Upper lobe of left lung (tissue), 6 donors: ENCODE measurements at places on chromosomes 2 and 18.

GRCh38 chr2:167471734-167472133, 583.5 kb downstream of the XIRP2 start:
- no peak for DNase-seq
- H3K36me3 ChIP-seq: no peaks in the 10 kb centered on the region
- H3K4me1 ChIP-seq: no peaks in the 10 kb centered on the region
- no peaks in the 10 kb centered on the region for H3K27me3 ChIP-seq
- H3K4me3 ChIP-seq: no peak overlapping the region

DNA sequence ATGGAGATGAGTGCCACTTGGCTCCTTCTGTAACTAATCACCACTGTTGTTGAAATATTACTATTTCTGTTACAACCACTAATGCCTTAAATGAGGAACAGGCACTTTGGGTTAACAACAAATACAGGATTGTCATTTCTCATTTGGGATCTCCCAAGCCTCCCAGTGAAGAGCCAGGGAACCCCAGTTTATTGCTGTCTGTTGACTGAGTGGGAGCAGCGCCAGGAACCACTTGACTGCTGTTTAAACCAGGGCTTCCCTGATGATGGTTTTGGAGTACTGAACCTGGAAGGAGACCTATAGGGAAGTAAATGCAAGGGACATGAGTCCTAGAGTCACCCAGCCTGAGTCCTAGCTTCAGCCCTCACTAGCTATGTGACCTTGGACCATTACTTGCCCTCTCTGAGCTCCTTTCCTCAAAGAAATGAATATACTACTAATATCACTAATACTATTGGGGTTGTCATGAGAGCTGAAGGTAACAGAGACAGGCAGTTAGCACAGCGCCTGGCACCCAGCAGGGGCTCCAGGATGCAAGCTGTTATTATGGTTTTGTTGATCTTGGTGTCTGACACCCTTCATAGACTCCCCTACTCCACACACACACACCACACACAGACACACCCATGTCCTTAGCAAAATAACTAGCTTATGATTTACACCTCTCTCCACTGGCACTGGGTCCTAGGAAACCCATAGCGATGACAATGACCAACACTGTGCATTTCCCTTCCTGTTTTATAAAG, 104.2 kb upstream of the FZD7 start:
- H3K4me1 ChIP-seq: no peaks in the 10 kb centered on the region
- H3K27me3 ChIP-seq: no peaks in the 10 kb centered on the region
- no peaks in the 10 kb centered on the region for H3K36me3 ChIP-seq

GRCh38 chr2:184579226-184579625, 19.1 kb upstream of the ZNF804A start:
- H3K4me3 ChIP-seq: no peak overlapping the region
- H3K4me1 ChIP-seq: no peaks in the 10 kb centered on the region
- no peak overlapping the region for H3K27ac ChIP-seq
- H3K27me3 ChIP-seq: no peaks in the 10 kb centered on the region
- DNase-seq: no peak

DNA sequence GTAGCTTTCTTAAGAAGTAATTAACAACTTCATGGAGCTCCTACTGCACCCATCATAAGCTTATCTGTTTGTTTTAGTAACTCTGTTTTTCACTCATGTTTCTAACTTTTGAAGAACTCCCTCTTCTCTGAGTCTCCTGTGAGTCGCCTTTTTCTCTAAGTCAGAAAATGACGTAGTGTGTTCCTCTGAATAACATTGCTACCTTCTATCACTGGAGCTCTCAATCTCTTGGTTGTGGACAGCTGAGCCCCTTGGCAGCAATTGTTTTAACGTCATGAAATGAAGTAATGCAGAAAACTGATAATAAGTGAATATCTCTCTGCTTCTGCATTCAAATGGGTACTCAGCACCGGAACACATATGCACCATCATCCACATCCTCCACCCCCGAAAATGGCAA, 433.3 kb upstream of the SALL3 start:
- no peak overlapping the region for H3K27ac ChIP-seq
- no peak for DNase-seq
- H3K4me3 ChIP-seq: no peak overlapping the region
- H3K36me3 ChIP-seq: no peaks in the 10 kb centered on the region
- no peaks in the 10 kb centered on the region for H3K27me3 ChIP-seq

DNA sequence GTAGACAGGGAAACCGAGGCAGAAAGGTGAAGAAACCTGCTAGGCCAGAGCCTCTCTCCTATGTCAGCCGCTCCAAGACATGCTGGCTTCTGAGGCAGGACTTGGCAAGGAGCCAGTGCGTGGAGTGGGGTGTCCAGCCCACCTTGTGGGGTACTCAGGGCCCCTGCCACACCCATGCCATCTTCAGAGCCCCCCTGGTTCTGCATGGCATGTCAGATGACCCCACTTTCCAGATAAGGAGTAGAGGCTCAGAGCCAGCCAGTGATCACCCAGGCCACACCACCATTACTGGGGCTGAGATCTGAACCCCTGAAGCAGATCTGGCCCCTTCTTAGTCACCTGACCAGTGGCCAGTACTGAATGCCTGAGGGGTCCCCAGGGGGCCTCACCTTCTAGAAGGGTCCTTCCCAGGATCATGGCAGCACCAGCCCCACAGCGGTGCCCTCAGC, 14.7 kb downstream of the CROCC2 start:
- no peak overlapping the region for H3K4me3 ChIP-seq
- DNase-seq: peak; percentile 14
- H3K27me3 ChIP-seq: no peaks in the 10 kb centered on the region
- H3K27ac ChIP-seq: no peak overlapping the region
- peaks cover 2% of the 10 kb centered on the region for H3K4me1 ChIP-seq

DNA sequence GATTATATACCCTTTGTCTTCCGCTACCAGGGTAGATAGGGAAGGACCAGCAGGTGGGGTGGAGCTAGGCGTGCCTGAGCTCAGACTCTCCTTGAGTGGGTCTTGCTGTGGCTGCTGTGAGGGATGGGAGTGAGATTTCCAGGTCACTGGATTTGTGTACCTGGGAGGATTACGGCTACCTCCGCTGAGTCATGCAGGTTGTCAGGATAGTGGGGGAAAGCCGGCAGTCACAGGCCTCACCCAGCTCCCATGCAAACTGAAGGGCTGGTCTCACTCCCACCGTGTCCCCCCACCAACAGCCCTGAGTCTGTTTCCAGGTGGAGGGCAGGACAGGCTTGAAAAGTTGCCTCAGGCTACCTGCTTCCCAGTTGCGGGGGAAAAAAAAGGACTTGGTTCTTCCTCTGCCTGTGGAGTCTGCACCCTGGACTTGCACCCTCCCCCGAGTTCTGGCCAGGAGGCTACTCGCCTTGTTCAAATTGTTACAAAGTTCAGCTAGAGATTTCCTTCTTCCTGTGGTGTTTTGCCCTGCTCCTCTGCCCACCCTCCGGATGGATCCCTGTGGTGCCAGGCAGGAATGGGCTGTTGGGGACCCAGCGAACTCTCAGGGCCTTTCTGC, 268.3 kb downstream of the VAPA start:
- H3K4me3 ChIP-seq: no peak overlapping the region
- no peak overlapping the region for H3K27ac ChIP-seq
- no peak for DNase-seq
- H3K36me3 ChIP-seq: no peaks in the 10 kb centered on the region
